ENCODE measurements at places on chromosomes 12 and 14.

GRCh38 chr12:93098077-93098476 is 169.0 kb upstream of the EEA1 start:
- DNase-seq, result no peak

- no peak for DNase-seq
Measured at GRCh38 chr12:50746431-50746830, 17.5 kb upstream of the ATF1 start.

DNA sequence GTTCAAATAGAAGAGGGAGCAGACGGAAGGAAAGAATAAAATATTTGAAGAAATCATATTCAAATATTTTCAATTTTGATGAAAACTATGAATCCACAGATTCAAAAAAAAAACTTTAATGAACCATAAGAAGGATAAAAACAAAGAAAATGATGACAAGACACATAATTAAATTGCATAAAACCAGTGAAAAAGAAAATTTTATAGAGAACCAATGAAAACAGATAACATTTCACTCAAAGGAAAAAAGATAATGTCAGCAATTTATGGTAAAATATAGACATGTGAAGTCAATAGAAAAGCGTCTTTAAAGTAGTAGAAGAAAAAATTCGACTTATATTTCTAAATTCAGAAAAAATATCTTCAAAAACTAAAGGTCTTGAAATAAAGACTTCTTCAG is 546.5 kb upstream of the ATXN7L3B start:
- DNase-seq, result no peak

- no peak for DNase-seq
Measured at GRCh38 chr12:132275110-132275531, 54.3 kb downstream of the GALNT9 start.

DNA sequence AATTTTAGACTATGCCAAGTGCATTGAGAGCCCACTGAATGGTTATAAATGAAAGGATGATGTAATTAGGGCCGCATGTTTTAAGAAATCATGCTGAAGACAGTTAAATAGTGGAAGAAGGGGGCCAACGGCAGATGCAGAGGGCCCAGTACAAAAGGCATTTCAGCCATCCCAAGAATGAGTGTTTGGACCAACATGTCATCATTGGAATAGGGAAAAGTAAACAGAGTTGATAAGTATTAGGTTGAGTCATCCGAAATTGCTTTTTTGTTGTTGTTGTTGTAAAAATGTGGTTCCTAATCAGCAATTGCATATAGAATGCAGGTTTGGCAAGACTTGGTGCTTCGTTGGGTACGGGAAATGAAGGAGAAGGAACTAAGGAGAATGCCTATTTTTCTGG is 29.5 kb downstream of the BMP4 start:
- no peak for DNase-seq

GRCh38 chr12:85644508-85644907 is 191.7 kb downstream of the RASSF9 start:
- DNase-seq, result no peak

DNA sequence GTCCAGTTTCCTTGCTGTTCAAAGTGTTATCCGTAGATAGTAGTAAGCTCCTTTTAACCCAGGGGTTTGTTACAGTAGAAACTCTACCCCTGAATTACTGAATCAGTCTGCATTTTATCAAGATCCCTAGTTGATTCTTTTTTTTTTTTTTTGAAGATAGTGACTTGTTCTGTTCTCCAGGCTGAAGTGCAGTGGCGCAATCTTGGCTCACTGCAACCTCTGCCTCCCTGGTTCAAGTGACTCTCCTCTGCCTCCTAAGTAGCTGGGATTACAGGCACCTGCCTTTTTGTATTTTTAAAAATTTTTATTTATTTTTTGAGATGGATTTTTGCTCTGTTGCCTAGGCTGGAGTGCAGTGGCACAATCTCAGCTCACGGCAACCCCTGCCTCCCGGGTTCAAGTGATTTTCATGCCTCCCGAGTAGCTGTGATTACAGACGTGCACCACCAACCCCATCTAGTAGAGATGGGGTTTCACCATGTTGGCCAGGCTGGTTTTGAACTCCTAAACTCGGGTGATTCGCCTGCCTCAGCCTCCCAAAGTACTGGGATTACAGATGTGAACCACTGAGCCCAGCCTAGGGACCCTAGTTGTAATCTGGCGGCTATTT is 10.5 kb downstream of the LARP4 start:
- DNase-seq, result no peak

- no peak for DNase-seq
Measured at GRCh38 chr12:101828463-101829196, 2.1 kb downstream of the GNPTAB start.

DNA sequence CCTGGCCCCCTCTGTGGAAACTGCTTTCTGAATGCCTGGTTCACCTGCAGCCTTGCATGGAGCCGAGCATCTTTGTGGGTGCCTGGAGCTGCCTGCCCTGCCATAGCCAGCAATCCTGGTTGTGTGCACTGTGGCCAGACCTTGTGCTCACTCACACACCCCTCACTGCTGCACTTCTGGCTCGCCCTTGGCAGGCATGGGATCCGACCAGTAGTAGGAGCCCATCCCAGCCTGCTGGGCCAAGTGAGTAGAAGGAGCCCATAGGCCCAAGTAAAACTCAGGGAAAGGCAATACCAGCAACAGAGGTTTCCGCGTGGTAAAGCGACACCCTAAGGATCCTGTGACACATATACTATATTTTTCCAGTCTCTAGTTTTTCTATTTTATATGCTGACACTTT is 270.0 kb upstream of the NAV3 start:
- no peak for DNase-seq

DNA sequence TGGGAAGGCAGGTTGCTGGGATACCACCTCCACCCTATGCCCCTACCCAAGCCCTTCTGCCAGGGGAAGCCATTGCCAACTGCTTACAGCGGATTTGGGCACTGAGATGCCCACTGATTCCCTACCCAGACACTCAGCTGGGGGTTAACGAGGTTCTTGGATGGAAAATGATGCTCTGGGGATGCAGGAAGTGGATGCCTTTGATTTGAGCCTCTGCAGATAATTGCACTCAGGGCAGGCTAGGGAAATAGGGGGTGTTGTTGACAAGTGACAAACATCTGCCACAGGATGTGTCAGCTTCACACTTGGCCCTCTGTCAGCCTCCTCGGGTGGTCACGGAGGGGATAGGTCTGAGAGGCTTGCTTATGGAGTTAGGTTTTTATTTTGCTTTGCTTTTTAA is 57.4 kb downstream of the RPH3A start:
- DNase-seq, result no peak

DNA sequence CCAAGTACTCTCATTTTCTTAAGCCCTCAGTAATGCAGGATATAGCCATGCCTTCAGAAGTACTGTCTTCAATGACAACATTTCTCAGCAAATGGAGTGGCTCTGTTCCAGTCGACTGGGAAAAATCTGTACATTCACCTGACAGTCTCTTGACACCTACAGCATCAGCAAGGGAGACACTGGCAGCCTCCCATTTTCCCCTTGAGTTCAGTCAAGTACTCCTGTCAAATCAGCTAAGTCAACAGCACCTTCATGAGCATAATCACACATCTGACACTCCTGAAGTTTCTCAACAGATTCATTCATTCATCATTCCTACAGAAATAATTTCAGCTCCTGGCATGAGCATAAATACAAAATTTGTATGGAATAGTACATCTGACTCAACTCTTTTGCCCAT is 46.1 kb downstream of the INTS13 start:
- DNase-seq, result no peak
